ENCODE measurements at places on chromosomes 5 and 9.

GRCh38 chr9:133050781-133051180, 11.0 kb upstream of the CEL start:
- no peak for DNase-seq

GRCh38 chr9:132069046-132069898, 10.4 kb downstream of the MED27 start:
- DNase-seq, result no peak

DNA sequence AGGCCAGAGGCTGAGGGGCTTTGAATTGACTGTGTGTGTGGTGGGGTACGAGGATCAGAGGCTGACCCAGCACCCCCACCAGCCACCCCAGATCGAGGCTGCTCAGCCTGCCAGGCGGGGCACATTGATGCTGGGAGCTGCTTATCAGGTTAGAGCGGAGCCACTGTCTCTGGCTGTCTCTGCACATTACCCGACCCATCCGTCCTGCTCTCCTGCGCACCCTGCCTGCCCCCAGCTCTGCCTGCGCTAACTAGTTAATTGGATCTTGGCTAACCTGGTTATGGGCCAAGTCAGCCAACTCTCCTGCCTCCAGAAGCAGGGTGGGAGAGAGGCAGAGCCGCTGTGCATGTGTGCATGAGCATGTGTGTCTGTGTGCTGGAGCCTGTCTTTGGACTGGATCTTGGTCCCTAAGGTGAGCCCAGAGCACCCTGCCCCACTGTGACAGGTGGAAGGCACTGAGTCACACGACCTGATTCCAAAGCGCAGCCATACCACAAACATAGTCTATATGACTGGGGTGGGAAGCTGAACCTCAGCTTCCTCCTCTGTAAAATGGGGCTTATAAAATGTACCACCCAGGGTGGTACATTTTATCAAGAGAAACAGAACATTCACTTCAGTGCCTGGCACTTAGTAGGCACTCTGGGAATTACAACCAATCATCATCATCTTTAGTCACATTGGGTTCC, 39.7 kb downstream of the PCDH1 start:
- DNase-seq, result no peak

- DNase-seq, result no peak
Measured at GRCh38 chr5:74042959-74043358, 417.0 kb downstream of the ARHGEF28 start.

- DNase-seq, result no peak
Measured at GRCh38 chr9:114489928-114490327, 15.3 kb downstream of the WHRN start.

- DNase-seq, result no peak
Measured at GRCh38 chr5:137310051-137310730, 188.9 kb downstream of the SPOCK1 start.

DNA sequence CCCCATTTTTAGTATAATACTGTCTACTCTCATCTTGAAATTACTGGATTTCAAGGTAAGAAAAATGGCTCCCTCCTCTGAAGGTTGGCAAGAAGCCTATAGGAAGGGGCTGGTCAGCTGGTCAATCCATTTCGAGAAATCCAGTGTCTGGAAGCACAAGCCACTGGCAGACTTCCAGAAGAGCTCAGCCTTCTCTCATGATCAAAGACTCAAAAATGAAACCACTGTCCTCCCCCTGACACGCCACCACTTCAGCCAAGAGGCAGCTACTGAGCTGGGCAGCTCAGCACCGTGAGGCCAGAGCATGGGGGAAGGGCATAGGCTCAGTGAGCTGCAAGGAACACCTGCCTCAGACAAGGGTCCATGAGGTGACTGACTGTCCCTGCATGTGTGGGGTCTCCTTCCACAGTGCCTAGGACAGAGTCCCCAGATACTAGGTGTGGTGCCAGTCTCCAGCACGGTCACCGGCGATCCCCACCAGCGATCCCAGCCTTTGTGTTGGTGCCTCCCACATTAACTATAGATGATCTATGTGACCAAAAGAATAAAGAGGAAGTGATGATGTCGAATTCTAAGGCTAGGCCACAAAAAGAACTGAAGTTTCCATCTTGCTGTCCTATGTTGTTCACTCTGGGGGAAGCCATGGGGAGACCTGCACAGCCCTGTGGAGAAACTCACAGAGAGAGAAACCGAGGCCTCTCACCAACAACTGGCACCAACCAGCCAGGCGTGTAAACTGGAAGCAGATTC, 100.1 kb upstream of the LRRTM2 start:
- peak; percentile 45 for DNase-seq

- DNase-seq, result no peak
Measured at GRCh38 chr5:72584466-72584865, 77.3 kb upstream of the ZNF366 start.

DNA sequence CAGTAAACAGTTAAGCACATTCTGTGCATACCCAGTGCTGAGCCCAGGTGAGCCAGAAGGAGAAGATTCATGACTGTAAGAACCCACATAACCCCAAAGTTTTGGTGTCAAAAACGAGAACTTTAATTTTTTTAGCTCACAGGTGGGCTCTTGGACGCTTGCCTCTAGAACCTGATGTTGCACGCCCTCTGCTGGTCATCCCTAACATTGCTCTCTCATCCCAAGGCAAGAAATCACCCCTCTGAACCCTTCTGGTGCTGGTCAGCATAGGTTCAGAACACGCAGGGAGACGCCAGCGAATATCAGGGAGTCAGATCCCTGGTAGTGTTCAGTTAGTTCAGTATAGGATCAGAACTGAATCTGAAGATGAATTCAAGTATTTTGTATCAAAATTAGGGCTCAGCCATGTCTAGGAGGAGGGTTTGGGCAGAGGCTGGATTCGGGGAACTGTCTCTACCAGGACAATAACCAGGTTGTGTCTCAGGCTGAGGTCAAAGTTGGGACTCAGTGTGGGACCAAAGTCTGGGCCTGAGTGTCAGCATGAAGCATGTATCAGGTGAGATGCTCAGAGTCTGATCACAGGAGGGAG, 4.1 kb upstream of the DNAJB5 start:
- no peak for DNase-seq

DNA sequence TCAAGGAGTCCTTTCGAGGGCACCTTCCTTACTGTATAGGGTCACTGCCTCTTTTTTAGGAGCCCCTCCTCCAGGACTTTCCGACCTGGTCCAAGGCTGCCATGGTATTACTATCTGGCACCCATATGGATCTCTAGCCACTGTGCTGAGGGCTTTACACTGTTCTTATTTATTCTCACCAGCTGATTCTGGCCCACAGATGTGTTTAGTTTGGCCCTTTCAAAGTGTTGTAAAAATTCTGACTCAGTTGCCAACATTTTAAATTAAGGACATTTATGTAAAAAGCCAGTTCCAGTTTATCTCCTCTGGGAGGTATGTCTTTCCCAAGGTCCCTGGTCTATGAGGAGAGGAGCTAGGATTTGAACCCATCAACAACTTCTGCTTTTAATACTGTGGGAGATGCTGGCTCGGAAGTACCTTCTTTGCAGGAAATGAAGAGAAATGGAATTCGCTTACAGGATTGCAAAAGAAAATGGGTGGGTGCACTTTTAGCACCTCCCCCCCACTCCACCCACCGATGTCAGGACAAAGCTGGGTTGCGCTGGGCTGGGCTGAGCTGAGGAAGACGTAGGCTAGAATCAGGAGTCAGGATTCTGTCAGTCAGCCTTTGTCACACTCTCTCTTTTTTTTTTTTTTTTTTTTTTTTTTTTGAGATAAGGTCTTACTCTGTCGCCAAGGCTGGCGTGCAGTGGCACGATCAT, 7.8 kb downstream of the JADE2 start:
- DNase-seq, result no peak

GRCh38 chr5:38913714-38914113, 67.9 kb downstream of the OSMR start:
- DNase-seq, result no peak

DNA sequence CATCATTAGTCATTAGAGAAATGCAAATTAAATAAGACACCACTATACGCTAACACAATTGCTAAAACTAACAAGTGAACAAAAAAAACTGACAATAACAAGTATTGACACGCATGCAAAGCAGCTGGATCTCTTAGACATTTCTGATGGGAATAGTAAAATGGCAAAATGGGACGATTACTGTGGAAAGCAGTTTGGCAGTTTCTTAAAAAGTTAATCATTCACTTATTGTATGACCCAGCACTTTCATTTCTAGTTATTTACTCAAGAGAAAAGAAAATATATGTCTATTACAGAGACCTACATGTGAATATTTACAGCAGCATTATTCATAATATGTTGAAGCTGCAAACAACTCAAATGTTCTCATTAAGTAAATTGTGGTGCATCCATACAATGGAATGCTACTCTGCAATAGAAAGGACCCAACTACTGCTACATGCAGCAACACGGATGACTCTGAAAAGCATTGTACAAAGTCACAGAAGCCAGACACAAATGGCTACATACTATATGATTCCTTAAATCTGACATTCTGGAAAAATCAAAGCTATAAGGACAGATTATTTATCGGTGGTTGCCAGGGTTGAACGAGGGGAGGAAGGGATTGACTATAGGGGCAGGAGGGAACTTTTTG, 96.8 kb upstream of the ITGA2 start:
- DNase-seq, result no peak

GRCh38 chr9:114937516-114937915, 7.1 kb upstream of the TNFSF8 start:
- no peak for DNase-seq
